ENCODE measurements at places on chromosomes 2 and 18. TPM values are rescaled to one million over a fixed set of nuclear protein-coding genes. Genes with fewer than 3 reads are reported as not detected.

DNA sequence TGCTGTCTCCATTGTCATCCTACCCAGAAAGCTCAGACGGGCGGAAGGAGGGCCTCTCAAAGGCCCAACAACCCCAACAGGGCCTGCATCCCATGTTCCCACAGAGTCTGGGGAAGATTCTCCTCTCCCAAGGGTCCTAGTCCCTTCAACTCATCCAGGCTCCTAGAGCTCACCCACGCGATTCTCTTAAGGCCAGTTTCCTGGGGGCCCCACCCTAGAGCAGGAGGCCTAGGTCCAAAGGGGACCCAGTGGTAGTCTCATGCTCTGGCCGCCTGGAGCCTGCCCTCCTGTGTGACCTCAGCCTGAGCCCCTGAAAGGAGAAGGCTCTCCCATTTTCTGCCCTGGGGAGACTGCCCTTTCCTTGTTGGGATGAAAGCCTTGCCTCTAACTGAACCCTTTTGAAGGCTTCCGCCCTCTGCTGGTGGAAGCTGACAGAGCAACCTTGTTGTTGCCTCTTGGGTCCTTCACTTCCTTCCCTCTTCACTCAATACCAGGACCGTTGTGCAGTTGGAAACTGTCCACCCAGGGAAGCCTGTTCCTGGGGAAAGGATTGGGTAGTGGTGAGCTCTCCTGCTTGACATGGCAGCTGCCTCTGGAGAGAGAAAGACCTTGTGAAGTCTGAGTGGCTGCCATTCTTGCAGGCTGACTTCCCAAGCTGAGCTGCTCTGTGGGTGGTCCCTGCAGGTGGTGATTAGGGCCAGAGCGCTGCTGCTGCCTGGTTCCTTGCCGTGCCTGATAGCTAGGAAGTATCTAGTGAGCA is 86.0 kb upstream of the ALPP start:
- DNase-seq: no peak

GRCh38 chr2:169023161-169023560 is 8.0 kb downstream of the ABCB11 start:
- no peak for DNase-seq

DNA sequence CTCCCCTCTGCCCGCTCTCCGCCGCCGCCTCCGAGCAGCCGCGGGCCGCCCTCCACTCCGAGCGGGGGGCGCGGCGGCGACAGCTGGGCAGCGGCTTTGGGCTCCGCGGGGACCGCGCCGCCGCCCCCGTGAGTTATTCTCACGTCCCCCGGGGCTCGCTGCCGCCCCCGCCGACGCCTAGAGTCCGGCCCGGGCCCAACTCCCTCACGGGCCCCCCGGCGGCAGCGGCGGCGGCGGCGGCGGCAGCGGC is 645 bp downstream of the MIB1 start:
- peak; percentile 38 for DNase-seq

DNA sequence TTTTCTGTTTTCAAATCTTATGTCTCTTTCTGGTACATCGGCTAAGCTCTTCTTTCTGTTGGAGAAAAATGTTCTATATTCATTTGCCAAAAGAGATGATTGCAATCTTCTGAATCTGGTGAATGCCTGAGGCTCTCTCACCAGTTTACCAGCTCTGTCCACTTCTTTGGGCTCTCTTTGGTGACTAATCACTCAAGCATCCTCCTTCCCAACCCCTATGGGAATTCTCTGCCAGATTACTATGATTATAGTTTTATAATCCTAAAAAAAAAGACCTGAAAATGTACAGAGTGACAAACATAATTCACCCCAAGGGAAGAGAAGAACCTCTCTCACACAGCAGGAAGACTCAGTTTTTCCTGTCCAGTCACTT is 187.3 kb downstream of the CAMKMT start:
- no peak for DNase-seq

DNA sequence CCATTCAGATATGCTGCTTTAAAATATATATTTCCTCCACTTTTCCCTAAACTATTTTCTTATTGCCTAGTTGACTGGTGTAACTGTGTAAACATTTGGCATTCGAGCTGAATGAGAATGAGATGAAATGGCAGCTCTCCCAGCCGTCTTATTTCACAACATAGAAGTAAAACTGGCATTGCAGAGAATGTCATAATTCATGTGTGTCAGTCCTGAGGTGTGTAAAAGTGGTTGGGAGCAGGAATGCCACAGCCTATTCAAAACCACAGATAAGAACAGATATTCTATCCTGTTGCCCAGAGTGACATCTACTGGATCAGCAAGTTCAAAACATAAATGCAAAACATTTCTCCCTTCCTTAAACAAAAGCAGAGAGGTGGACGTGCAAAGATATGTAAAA is 565.5 kb upstream of the CHAC2 start:
- no peak for DNase-seq

- DNase-seq: no peak
Measured at GRCh38 chr18:63168287-63168686, 151.3 kb downstream of the BCL2 start.

DNA sequence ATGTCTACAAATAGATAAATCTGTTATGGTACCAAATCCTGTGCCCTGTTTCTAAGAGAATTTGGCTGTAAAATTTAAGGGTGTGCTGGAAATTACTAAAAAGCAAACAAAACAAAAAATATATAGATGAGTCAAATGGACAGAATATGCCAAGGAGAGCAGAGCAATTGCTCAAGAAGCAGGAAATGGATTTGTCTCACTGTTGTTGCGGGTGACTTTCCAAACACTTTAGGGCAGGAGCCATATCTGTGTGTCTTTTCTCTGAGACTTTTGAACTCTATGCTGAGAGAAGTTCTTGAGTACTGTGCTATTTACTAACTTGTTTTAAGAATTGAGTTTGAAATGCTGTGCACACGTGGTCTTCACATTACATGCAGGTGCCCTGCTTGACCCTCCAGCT is 221.7 kb downstream of the PHLPP1 start:
- DNase-seq: no peak

- DNase-seq: no peak
Measured at GRCh38 chr2:41736105-41736567, 311.7 kb upstream of the PKDCC start.

Gene ABCG8
- polyA plus RNA-seq: 1.2 TPM

Gene CTAGE1
- polyA plus RNA-seq: not detected

Gene POTEI
- 0.10 TPM for polyA plus RNA-seq

Gene PTRHD1
- 34.9 TPM for polyA plus RNA-seq

All from right renal cortex interstitium (tissue), 3 donors.